D721Med (cell line): ENCODE measurements at places on chromosomes 11 and 22.

- DNase-seq: peak; percentile 76
Observed at GRCh38 chr22:24521791-24522245, 26.7 kb downstream of the UPB1 start.

DNA sequence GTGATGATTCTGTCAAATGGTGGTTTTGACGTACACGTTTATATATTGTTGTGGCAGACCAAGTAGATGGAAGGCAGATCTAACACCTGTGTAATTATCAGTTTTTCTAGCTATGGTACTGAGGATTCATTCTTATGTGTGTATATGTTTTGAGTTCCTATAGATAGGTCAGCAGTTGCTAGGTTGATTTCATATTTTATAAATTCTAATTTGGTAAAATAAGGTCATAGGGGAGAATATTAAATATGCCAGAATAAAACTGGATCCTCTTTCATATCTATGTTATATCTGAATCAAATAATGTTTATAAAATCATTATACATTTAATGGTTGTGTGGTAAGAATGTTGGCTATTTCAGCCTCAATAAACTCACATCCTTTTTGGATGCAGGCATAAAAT lies 27.6 kb downstream of the HIPK3 start:
- DNase-seq: no peak

- DNase-seq: no peak
Observed at GRCh38 chr11:72584293-72584938, 89.8 kb downstream of the PDE2A start.

DNA sequence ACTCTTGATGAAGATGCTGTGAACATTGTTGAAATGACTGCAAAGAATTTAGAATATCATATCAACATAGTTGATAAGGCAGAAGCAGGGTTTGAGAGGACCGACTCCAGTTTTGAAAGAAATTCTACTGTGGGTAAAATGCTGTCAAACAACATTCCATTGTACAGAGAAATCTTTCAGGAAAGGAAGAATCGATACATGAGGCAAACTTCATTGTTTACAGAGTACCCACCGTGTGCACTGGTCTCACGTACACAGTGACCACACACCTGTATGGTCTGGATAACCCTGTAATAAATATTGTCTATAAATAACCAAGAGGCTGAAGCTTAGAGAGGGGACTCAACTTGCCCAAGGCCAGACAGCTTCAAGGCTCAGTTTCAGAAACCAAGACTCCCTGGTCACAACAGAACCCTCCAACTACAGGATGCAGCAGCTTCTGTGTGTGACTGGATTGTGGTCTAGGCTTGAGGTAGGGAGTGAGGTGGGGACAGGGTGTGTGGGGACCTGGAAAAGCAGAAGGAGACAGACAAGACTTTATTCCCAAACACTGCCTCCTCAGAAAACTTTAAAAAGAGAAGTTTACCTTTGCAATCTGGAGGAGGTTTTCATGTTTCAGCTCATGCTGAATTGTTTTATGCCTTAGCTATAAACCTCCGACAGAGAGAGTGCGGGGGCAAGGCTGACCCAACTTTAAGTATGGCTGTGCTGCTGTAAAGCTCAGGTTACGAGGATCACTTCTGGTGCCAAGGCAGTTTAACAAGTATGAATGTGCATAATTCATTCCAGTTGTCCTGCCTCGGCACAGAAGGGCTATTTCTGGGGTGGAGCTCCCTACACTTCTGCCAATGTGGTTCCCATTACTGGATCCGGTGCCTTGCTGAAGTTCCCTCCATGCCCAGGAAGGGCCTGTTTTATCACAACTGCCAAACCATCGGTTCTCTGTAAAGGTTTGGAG lies 372.6 kb upstream of the NARS2 start:
- no peak for DNase-seq

DNA sequence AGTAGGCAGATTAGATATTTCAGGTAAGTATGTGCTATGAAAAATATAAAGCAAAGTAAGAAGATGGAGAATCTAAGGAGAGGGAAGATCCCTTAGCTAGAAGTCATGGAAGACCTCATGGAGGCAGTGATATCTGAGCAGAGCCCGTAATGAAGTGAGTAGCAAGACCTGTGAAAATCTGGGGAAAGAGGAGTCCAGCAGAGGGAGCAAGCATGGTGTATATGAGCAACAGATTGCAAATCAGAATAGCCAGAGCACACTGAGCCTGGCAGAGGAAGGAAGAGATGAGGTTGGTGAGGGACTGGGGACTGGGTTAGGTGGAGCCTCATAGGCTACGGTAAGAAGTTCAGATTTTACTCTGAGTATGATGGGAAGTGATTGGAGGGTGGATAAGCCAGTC lies 9.4 kb downstream of the LHFPL7 start:
- DNase-seq: no peak

DNA sequence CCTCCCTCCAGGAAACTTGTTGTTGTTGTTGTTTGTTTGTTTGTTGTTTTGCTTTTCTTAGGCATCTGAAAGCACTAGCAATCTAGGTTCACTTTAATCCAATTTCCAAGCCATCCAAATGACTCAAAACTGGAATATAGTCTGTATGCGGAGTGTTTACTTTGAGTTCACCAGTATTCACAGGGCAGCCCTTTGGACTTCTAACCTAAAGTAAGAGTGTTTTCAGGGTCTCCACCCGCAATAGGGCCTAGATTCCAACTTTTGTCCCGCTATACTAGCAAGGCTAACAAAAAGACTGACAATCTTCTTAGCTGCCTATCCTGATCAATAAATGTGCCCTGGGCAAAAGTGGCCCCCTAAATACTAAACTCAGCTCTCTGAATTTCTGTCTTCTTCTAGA lies 13.6 kb downstream of the PGM2L1 start:
- DNase-seq: no peak

GRCh38 chr11:111598559-111598958 lies 3.7 kb upstream of the SIK2 start:
- no peak for DNase-seq

DNA sequence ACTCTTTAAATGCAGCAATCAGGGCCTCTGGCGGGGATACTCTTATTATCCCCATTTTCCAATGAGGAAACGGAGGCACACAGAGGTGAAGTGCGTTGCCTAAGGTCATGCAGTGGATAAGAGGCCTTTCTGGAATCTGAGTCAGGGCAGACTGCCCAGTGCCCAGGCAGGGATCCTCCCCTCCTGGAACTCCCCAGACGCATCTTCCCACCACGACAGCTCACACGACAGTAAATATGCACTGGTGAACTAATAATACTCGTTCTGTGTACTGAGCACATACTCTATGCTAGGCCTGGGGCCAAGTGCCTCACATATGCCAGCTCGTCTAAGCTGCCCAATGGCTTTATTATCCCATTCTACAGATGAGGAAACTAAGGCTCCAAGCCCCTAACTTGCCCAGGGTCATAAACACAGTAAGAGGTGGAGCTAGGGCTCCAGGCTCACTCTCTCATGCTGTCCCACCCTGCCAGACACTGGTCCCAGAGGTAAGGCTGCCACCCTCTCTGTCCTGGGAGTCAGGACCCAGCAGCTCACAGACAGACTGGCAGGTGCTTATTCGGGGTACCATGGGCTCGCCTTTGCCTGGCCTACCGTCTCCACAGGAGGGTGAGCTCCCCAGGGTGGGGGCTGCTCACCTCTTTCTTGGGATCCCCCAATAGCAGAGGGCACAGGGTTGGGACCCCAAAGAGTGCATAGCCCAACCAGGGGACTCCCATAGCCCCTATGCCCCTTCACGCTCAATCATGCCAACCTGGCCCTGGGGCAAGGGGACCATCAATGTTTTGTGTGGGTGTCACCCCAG lies 2.3 kb downstream of the IL2RB start:
- no peak for DNase-seq

DNA sequence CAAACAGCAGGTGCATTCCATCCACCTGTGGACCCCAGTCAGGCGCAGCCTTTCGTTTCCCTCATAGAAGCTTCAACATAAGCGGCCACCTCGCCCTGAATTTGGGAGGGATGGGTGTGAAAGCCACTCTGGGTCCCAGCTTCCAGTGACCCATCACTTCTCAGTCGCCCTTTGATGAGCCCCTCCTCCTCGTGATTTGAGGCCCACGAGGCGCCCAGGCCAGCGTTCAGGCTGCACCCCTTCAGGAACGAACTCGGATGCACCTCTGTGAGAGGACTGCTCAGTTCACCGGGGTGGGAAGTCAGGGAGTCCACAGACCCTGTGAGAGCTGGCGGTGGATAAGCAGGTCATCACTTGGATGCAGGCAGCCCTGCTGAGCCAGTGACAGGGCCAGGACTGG lies 1118.2 kb downstream of the BRD1 start:
- no peak for DNase-seq

DNA sequence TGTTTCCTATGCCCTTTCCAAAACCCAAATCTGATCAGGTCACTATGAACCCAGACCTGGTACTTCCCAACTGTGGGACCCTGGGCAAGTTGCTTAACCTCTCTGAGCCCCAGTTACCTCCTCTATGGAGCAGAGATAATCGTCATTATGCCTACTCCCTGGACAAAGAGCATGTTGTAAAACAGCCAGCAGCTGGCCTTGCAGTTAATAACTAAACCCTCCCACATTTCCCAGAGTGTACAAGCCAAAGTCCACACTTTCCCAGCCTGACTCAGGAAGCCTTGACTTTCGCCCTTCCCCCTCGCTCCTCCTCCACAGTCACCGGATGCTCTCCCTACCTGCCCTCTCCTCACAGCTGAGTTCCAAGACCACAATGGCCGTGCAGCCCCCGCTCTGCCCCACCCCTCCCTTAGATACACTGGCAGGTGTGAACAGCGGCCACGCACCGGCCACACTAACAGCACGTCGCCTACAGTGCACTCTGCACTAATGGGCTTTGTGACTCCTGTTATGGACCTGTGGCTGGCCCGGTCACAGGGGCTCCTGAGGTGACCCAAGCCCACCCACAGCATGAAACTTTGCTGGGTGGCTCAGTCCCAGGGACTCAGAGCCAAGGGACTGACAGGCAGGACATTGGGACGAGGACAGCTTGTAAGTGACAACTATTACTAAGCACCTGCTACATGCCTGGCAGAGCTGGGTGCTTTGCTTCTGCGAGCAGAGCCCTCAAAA lies 15.6 kb upstream of the MFNG start:
- DNase-seq: no peak

DNA sequence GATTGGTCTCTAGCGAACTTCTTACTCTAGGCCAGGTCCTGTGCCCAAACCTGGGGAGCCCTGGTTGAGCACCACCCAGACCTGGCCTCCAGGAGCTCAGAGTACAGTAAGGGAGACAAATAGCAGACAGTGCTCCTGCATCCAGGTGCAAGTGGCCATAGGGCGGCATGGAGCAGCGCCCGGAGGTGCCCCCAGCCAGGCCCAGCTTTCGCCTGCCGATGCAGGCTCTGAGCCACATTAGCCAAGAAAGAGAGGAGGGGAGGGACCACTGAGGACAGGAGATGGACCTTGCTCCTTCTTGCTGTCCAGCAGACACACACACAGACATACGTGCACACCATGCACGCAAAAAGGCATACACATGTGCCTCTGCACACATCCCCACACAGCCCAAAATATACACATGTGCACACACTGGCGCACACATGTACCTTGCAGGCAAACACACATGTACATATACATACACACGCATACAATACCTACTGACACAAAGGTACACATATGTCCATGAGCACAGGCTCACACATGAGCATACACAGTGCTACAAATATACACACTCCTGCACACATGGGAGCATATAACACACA lies 68.7 kb upstream of the FGF3 start:
- DNase-seq: no peak

DNA sequence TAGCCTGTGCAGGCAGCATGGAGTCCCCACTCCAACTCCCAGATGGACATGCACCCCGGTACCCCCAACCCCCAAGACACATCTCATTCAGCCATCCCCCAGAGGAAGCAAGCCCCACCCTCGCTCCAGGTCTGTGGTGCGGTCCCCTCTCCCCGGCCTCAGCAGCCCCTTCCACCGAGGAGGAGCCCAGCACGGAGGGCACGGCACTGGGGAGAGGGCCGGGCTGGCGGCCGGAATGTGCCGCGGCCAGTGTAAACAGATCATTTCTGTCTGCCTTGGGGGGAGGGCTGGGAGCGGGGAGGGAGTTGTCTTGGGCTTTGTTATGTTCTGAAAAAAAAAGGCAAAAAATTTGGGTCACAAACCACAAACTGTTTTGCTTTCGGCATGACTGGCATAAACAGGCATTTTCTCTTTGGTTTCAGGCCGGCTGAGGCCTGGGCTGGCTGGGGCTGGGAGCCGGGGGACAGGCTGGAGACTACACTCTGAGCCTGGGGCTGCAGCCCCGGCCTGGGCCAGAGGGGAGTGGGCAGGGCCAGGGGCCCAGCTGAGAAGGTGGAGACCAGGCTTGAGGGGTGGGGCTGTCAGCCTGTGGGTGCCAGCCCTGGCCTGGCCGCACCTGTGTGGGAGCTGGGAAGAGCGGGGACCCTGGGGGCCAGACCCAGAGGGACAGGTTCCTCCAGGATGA lies 16.8 kb downstream of the IGF2 start:
- DNase-seq: no peak

- no peak for DNase-seq
Observed at GRCh38 chr11:122744357-122744756, 88.8 kb downstream of the UBASH3B start.

GRCh38 chr11:126824035-126824607 lies 176.4 kb downstream of the KIRREL3 start:
- DNase-seq: no peak

- no peak for DNase-seq
Observed at GRCh38 chr11:57116654-57117053, 65.1 kb upstream of the LRRC55 start.

- no peak for DNase-seq
Observed at GRCh38 chr11:60344146-60344545, 17.1 kb downstream of the MS4A6E start.

DNA sequence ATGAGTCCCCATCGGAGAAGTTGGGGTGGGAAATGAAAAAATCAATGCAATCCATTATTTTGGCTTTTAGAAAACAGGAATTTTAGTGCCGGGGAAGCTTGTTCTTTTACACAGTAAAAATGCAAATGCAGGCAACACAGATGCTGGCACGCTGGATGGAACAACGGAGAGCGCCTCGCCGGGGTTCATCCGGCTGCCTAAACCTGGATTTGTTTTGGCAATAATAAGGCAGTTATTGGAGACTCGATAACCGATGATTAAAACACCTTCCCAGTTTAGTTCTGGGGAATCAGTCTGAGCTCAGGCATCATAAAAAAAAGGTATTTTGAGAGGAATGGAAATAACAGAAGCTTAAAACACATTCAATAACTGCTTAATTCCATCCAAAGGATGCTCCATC lies 2.9 kb downstream of the DSCAML1 start:
- DNase-seq: no peak

DNA sequence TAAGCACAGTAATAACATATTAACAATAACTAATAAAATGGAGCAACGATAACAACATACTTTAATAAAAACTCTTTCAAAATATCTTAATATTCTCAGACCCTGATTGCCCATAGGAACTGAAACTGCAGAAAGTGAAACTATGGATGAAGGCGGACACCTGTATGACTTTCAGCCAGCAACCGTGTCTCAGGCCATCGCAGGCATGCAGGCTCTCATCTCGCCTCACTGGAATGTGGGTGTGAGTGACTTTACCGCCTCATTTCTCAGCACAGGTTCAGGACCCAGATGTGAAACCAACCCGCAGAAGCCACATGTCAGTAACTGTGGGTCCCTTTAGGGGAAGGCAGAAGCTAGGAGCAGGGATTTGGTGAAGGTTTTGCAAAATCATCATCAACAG lies 539.1 kb downstream of the FAM181B start:
- DNase-seq: no peak

- no peak for DNase-seq
Observed at GRCh38 chr11:37718431-37718999, 1120.5 kb upstream of the RAG2 start.
